ENCODE measurements at places on chromosomes 6 and 20. TPM values are rescaled to one million over a fixed set of nuclear protein-coding genes. Genes with fewer than 3 reads are reported as not detected.

PI3 gene
- not detected for total RNA-seq

ENPP5 gene
- total RNA-seq: 1.4 TPM

ERVFRD-1 gene
- not detected for total RNA-seq

TCF19 gene
- 4.3 TPM for total RNA-seq

MICA gene
- total RNA-seq: 15.8 TPM

AIF1 gene
- 160 TPM for total RNA-seq

C6orf47 gene
- 21.2 TPM for total RNA-seq

LY6G6C gene
- not detected for total RNA-seq

UNC5CL gene
- 7.2 TPM for total RNA-seq

GPANK1 gene
- 35.1 TPM for total RNA-seq

ID1 gene
- total RNA-seq: 3.3 TPM

TRIM15 gene
- total RNA-seq: 0.46 TPM

MROH8 gene
- 1.8 TPM for total RNA-seq

HTR1B gene
- not detected for total RNA-seq

CST4 gene
- total RNA-seq: not detected

SPATA25 gene
- total RNA-seq: 1.2 TPM

MEI4 gene
- not detected for total RNA-seq

BPIFA2 gene
- total RNA-seq: not detected

KIF6 gene
- not detected for total RNA-seq

KCNK15 gene
- total RNA-seq: not detected

SLC12A5 gene
- not detected for total RNA-seq

All from naive thymus-derived CD4-positive, alpha-beta T cell (primary cell).